ENCODE measurements at places on chromosomes 11 and 22.

GRCh38 chr22:30288419-30289140 is 725 bp downstream of the CASTOR1 start:
- peak overlapping the region; percentile 60 for H3K27ac ChIP-seq
- DNase-seq = no peak
- peaks cover 38% of the 10 kb centered on the region for H3K36me3 ChIP-seq
- H3K4me1 ChIP-seq = peaks cover 51% of the 10 kb centered on the region
- H3K4me3 ChIP-seq = peak overlapping the region; percentile 75
- H3K27me3 ChIP-seq = no peaks in the 10 kb centered on the region

- no peak overlapping the region for H3K27ac ChIP-seq
- H3K27me3 ChIP-seq = no peaks in the 10 kb centered on the region
- peaks cover 53% of the 10 kb centered on the region for H3K4me1 ChIP-seq
- no peak for DNase-seq
Measured at GRCh38 chr22:44190381-44190976, 9.8 kb downstream of the PARVG start.

- no peaks in the 10 kb centered on the region for H3K27me3 ChIP-seq
- H3K27ac ChIP-seq = peak overlapping the region; percentile 86
- H3K36me3 ChIP-seq = peaks cover 3% of the 10 kb centered on the region
- H3K4me3 ChIP-seq = peak overlapping the region; percentile 95
Measured at GRCh38 chr11:17208257-17208999, 642 bp upstream of the PIK3C2A start.

GRCh38 chr22:21047035-21047661 is 1.4 kb downstream of the LRRC74B start:
- H3K4me1 ChIP-seq = peaks cover 30% of the 10 kb centered on the region
- H3K36me3 ChIP-seq = no peaks in the 10 kb centered on the region
- no peak overlapping the region for H3K4me3 ChIP-seq
- peaks cover 6% of the 10 kb centered on the region for H3K27me3 ChIP-seq

- peaks cover 53% of the 10 kb centered on the region for H3K4me1 ChIP-seq
- H3K36me3 ChIP-seq = peaks cover 52% of the 10 kb centered on the region
- no peak for DNase-seq
- no peaks in the 10 kb centered on the region for H3K27me3 ChIP-seq
Measured at GRCh38 chr11:10461276-10461790, 6.3 kb downstream of the AMPD3 start.

- H3K36me3 ChIP-seq = no peaks in the 10 kb centered on the region
- H3K4me1 ChIP-seq = peaks cover 5% of the 10 kb centered on the region
- H3K27me3 ChIP-seq = no peaks in the 10 kb centered on the region
- DNase-seq = no peak
- no peak overlapping the region for H3K4me3 ChIP-seq
- no peak overlapping the region for H3K27ac ChIP-seq
Measured at GRCh38 chr22:44823806-44824205, 71.4 kb downstream of the ARHGAP8 start.

DNA sequence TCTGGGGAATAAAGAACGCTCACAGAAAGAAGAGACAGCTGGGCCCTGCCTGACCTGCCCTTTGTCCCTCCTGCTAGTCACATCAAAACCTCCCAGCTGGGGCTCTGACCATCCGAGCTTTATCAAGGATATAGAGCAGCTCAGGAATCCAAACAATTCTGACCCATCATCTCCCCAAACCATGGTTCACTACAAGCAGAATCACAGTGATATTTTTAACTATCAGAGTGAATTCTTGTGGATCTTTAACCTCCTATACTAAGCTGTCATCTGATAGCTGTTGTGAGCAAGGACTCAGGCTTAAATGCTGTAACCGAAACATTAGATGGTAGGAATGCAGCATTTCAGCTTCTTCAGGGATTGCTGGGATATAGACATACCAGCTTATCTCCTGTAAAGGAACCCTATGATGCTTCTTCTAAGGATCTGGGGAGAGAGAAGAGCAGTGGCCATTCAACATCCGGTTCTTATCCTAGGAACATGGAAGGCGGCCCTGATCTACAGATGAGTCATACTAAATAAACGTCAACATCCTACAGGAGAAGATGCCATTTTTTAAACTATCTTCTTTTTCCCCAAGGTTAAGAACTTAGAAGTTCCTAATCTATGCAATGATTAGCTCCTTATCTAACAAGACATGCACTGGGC is 84.7 kb upstream of the AKIP1 start:
- H3K36me3 ChIP-seq = no peaks in the 10 kb centered on the region
- no peak overlapping the region for H3K4me3 ChIP-seq
- H3K27ac ChIP-seq = no peak overlapping the region
- no peak for DNase-seq
- H3K4me1 ChIP-seq = no peaks in the 10 kb centered on the region
- H3K27me3 ChIP-seq = no peaks in the 10 kb centered on the region

GRCh38 chr11:117096201-117096991 is 1.8 kb downstream of the SIK3 start:
- peaks cover 49% of the 10 kb centered on the region for H3K4me1 ChIP-seq
- H3K4me3 ChIP-seq = peak overlapping the region; percentile 89
- H3K27me3 ChIP-seq = no peaks in the 10 kb centered on the region

- DNase-seq = no peak
- H3K4me3 ChIP-seq = peak within 1 kb of the TSS; percentile 34
- H3K27me3 ChIP-seq = peaks cover 6% of the 10 kb centered on the region
- H3K27ac ChIP-seq = no peak within 1 kb of the TSS
- H3K4me1 ChIP-seq = peaks cover 58% of the 10 kb centered on the region
- no peaks in the 10 kb centered on the region for H3K36me3 ChIP-seq
Measured at GRCh38 chr11:45922425-45923082, at the start of gene LARGE2. LARGE2 (plus strand) TSS chr11:45922656; CDS start chr11:45922883, 227 bp downstream.
